Activated CD4-positive, alpha-beta T cell treated with anti-CD3 and anti-CD28 coated beads, Interleukin-2, amount 10 ng/mL, durations not matched to agents 7 days and 5 days (primary cell): ENCODE measurements at places on chromosomes 13 and 19.

GRCh38 chr13:47397739-47398138 is 500.9 kb upstream of the HTR2A start:
- peaks cover 4% of the 10 kb centered on the region for H3K4me1 ChIP-seq
- no peak for DNase-seq
- no peak overlapping the region for H3K27ac ChIP-seq
- no peaks in the 10 kb centered on the region for H3K36me3 ChIP-seq
- H3K27me3 ChIP-seq, result no peaks in the 10 kb centered on the region
- no peak overlapping the region for H3K4me3 ChIP-seq

- peak overlapping the region; percentile 64 for H3K4me3 ChIP-seq
- H3K27ac ChIP-seq, result peak overlapping the region; percentile 95
- peaks cover 24% of the 10 kb centered on the region for H3K4me1 ChIP-seq
- H3K27me3 ChIP-seq, result peaks cover 9% of the 10 kb centered on the region
- peaks cover 6% of the 10 kb centered on the region for H3K36me3 ChIP-seq
Measured at GRCh38 chr13:32811297-32811800, 204.9 kb upstream of the KL start.

DNA sequence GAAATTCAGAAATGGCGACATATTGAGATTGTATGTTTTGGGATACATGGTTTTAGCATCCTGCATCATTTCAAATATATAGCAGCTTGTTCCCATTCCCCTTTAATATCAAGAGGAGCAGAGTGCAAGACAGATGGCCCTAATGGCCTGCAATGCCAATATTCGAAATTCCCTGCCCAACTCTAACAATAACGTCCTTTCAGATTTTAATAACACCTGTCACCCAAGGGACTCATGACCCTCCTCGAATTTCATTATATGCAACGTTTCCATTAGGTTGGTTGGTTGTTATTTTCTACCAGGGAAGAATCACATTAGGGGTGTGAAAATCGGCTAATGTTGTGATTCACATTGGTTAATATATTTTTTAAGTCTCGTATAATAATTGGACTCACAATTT is 170.0 kb downstream of the TNFSF13B start:
- DNase-seq, result no peak
- no peak overlapping the region for H3K4me3 ChIP-seq
- H3K27ac ChIP-seq, result no peak overlapping the region
- H3K27me3 ChIP-seq, result peaks cover 3% of the 10 kb centered on the region
- no peaks in the 10 kb centered on the region for H3K36me3 ChIP-seq

DNA sequence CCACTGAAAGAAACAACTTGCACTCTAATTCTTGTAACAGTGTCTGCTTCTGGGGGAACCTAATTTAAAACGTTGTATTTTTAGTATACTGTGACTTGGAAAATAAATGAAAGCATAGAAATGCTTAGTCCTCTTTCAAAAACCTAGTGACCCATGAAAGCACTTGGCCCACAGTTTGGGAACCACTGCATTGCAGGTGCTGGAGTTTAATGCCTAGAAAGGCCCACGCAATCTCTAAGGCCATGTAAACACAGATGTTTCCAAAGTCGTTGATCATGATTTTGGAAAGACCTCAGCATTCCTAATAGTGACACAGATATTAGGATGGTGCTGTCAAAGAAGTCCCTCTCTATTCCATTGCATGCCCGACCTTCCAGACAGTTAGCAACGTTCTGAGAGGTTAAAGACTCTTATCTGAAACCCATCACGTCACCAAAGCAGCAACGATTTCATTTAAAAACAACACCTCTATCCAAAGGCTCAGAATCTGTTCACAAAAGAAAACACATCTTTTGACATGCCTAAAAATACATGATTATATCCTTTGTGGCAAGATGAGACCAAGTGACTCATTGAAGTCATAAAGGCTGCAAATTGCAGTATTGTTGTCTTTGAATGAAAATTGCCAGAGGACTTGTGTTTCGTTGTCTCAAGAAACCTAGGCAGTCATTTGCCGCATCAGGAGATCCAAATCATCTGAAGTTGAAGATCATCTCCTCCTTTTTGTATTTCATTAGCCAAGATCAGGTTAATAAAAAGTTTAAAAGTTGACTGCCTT is 328.0 kb upstream of the ZNF507 start:
- no peaks in the 10 kb centered on the region for H3K27me3 ChIP-seq
- H3K4me3 ChIP-seq, result no peak overlapping the region
- DNase-seq, result no peak
- no peak overlapping the region for H3K27ac ChIP-seq
- no peaks in the 10 kb centered on the region for H3K4me1 ChIP-seq
- no peaks in the 10 kb centered on the region for H3K36me3 ChIP-seq

DNA sequence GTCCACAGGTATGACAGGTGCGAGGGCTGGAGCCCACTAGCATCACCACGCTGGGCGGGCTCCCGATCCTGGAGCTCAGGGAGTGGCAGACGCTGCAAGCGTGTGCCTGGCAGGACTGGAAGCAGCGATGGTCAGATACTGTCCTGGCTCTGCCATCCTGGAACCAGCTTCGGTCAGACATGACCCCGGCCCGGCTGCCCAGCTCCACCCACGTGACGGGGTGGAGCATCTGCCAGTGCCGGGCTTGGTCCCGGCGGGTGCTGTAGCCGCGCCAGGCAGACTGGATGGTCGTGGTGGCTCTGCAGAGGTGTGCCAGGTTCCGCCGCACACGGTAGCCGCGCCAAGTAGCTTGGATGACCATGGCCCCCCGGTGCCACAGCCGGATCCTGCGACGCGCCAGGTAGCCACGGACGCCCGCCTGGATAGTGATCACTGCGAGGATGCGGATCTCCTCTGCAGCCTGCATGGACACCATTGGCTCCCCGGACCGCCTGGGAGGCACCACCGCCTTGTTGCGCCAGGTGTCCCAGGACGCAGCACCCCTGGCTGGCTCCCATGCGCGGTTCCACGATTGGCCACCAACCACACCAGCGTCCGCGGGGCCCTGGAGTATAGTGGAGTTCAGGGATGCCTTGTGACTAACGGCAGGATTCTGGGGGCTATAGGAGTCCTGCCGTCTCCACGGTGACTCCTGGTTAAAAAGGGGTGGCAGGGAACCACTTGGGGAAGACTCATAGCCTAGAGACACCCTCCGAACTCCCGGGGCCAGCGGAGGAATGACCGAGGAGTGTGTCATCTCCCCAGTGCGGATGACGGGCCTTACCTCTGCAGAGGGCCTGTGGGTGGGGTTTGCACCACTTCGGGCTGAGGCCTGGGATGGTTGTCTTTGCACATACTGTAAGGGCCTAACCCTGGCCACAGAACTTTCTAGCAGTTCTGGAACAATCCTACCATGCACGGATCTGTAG is 16.5 kb downstream of the IQCN start:
- no peak overlapping the region for H3K4me3 ChIP-seq
- H3K36me3 ChIP-seq, result no peaks in the 10 kb centered on the region
- peaks cover 21% of the 10 kb centered on the region for H3K27me3 ChIP-seq

- DNase-seq, result no peak
- no peak overlapping the region for H3K4me3 ChIP-seq
- H3K27me3 ChIP-seq, result no peaks in the 10 kb centered on the region
- no peaks in the 10 kb centered on the region for H3K36me3 ChIP-seq
Measured at GRCh38 chr19:6877766-6878165, 9.6 kb upstream of the ADGRE1 start.

DNA sequence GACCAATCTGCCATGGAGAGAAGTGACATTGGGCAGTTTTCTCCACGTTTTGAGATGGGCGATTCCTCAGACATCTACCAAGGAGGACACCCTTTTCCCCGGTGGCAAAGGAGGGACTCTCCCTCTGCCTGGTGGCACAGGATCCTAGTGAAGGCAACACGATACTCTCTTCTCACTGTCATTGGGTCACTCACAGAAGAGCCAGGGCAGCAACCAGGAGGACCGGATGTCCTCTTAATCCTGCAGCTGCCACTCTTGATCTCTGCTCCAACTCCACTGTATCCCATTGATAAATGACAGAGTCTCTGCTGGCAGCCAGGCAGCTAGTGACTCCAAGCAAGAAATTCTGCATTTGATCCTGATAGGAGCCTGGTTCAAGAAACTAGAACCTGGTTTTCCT is 42.2 kb downstream of the COL4A2 start:
- no peak overlapping the region for H3K27ac ChIP-seq
- no peaks in the 10 kb centered on the region for H3K36me3 ChIP-seq
- DNase-seq, result no peak
- H3K4me1 ChIP-seq, result no peaks in the 10 kb centered on the region

DNA sequence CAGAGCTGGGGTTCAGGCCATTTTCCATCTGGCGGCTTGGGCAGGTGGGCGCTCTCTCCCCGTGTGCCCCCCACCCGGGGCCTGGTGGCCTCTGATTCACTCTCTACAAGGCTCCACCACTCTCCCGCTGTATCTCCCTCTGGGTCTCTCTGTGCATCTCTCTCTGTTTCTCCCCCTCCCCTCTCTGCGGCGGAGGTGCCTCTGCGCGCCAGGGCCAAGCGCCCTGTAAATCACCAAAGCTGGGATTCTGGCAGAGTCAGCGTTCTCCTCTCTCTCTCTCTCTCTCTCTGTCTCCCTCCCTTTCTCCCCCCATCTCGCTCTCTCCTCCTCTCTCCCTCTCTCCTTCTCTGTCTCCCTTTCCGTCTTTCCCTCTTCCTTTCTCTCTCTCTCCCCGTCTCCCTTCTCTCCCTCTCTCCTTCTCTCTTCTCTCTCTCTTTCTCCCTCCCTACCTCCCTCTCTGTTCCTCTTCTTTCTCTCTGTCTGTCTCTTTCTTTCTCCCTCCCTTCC is 3.9 kb downstream of the NFIC start:
- H3K4me1 ChIP-seq, result peaks cover 18% of the 10 kb centered on the region
- no peak overlapping the region for H3K4me3 ChIP-seq
- peaks cover 20% of the 10 kb centered on the region for H3K27me3 ChIP-seq
- H3K36me3 ChIP-seq, result no peaks in the 10 kb centered on the region
- no peak for DNase-seq

GRCh38 chr13:67880916-67881315 is 650.8 kb upstream of the PCDH9 start:
- no peak overlapping the region for H3K4me3 ChIP-seq
- no peak overlapping the region for H3K27ac ChIP-seq
- H3K36me3 ChIP-seq, result no peaks in the 10 kb centered on the region
- H3K27me3 ChIP-seq, result no peaks in the 10 kb centered on the region
- DNase-seq, result no peak

- H3K4me3 ChIP-seq, result no peak overlapping the region
- no peaks in the 10 kb centered on the region for H3K36me3 ChIP-seq
- no peak for DNase-seq
- peaks cover 5% of the 10 kb centered on the region for H3K27me3 ChIP-seq
- peaks cover 15% of the 10 kb centered on the region for H3K4me1 ChIP-seq
Measured at GRCh38 chr19:54938906-54939305, 8.4 kb downstream of the NLRP7 start.

DNA sequence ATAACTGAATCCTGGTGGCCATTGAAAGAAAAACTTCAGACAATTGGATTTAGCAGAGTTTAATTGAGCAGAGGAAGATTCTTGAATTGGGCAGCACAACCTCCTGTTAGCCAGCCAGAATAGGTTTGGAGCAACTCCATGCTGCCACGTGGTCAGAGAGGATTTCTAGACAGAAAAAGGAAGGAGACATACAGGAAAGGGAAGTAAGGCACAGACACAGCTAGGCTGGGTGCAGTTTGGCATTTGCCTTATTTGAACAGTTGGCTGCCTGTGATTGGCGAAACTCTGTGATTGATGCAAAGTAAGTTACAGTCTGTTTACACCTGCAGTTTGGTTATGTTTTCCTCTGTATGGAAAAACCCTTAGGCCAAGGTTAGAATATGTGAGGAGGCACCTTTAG is 85.8 kb upstream of the SPATA13 start:
- no peak overlapping the region for H3K4me3 ChIP-seq
- DNase-seq, result no peak
- H3K36me3 ChIP-seq, result no peaks in the 10 kb centered on the region
- peaks cover 8% of the 10 kb centered on the region for H3K27me3 ChIP-seq

- peaks cover 11% of the 10 kb centered on the region for H3K27me3 ChIP-seq
- no peak for DNase-seq
- H3K4me1 ChIP-seq, result no peaks in the 10 kb centered on the region
- H3K4me3 ChIP-seq, result no peak overlapping the region
Measured at GRCh38 chr13:36875961-36876360, 44.1 kb downstream of the SMAD9 start.

DNA sequence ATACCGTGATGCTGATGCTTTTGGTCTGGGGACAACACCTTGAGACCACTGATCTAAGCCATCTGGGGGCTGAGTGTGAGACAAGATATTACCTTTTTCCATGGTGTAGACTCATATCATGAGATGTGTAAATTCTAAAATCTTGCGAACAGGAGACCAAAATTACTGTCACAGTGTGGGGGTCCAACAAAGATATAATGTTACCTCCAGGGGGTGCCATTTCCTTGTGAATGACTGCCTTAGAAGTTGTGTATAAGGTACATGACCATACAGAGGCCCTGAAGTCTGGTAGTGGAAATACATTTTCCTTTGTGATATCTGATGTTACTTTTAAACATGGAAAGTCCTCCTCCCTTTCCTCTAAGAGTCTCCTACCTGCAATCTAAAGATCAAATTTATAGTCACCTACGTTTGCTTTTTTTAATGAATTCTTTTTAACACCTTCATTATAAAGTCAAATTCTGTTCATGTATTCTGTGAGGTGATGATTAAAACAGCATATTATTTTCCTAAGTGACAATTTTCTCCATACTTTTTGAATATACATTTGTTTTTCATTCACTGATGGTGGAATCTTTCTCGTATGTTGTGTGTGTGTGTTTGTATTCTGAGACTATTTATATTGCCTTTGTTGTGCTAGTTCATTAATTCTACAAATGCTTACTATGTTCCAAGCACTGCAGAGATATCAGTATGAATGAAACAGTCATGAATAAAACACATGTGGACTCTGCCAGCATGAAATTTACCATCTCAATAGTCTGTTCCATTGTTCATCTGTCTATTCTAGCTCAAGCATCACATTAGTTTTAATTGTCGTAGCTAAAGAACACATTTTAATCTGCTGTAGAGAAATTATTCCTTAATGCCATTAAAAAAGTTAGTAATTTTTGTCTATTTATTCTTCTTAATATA is 113.7 kb downstream of the RFC3 start:
- no peak for DNase-seq
- H3K4me1 ChIP-seq, result no peaks in the 10 kb centered on the region
- H3K27me3 ChIP-seq, result no peaks in the 10 kb centered on the region
- no peak overlapping the region for H3K4me3 ChIP-seq
- no peaks in the 10 kb centered on the region for H3K36me3 ChIP-seq
- no peak overlapping the region for H3K27ac ChIP-seq

DNA sequence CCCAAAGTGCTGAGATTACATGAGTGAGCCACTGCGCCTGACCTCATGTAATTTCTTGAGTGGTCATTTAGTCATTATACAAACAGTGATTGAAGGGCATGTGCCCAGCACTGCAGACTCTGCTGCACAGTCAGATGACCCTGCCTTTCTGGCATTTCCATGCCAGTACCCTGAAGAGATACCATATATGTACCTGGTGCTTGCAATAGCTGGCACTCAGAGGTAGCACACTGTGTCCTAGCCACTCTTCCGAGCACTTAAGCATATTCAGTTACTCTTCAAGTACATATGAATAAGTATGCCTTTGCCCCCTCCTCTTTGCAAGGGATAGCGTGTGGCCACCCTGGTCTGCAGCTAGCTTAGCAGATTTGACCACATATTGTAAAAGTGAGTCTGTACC is 15.5 kb downstream of the STX10 start:
- H3K36me3 ChIP-seq, result peaks cover 23% of the 10 kb centered on the region
- no peak overlapping the region for H3K27ac ChIP-seq
- no peaks in the 10 kb centered on the region for H3K27me3 ChIP-seq
- no peak overlapping the region for H3K4me3 ChIP-seq
- H3K4me1 ChIP-seq, result peaks cover 31% of the 10 kb centered on the region
